ENCODE measurements at places on chromosomes 2 and 18. TPM values are rescaled to one million over a fixed set of nuclear protein-coding genes. Genes with fewer than 3 reads are reported as not detected.

GRCh38 chr2:227370791-227371312 is 8.3 kb downstream of the TM4SF20 start:
- no peak for DNase-seq

DNA sequence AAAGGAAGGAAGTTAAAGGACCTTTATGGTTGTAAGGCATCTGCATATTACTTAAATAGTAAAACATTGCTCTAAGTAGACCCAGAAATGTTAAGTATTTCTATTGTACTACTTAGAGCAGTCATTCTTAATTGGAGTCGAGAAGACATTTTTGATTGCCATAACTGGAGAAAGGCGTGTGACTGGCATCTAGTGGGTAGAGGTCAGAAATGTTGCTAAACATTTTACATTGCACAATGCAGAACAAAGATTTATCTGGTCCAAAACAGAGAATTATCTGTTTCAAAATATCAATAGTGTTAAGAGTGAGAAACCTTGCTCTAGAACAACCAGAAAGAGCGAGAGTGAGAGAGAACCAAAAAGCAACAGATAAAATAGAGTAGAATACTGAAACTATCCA is 23.3 kb upstream of the ROCK1 start:
- no peak for DNase-seq

DNA sequence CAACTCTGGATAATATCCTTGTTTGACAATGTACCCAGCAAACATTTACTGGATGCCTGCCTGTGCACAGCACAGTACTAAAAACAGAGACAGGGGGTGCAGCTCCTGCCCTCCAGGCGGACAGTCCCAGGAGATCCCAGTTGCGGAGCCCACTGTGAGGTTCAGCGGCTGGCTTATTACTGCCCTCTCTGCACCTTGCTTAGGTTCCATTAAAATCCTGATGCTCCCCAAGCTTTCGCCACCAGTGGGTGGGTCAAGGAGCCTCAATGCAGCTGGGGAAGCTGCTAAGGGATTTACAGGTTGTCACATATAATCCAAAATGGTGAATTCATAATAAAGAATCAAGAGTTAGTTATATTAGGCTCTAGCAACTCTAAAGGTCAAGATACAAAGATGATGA is 38.3 kb downstream of the CRACDL start:
- DNase-seq = no peak

GRCh38 chr2:5980450-5981190 is 288.4 kb downstream of the SOX11 start:
- no peak for DNase-seq

- no peak for DNase-seq
Observed at GRCh38 chr2:118830118-118830517, 17.3 kb downstream of the EN1 start.

DNA sequence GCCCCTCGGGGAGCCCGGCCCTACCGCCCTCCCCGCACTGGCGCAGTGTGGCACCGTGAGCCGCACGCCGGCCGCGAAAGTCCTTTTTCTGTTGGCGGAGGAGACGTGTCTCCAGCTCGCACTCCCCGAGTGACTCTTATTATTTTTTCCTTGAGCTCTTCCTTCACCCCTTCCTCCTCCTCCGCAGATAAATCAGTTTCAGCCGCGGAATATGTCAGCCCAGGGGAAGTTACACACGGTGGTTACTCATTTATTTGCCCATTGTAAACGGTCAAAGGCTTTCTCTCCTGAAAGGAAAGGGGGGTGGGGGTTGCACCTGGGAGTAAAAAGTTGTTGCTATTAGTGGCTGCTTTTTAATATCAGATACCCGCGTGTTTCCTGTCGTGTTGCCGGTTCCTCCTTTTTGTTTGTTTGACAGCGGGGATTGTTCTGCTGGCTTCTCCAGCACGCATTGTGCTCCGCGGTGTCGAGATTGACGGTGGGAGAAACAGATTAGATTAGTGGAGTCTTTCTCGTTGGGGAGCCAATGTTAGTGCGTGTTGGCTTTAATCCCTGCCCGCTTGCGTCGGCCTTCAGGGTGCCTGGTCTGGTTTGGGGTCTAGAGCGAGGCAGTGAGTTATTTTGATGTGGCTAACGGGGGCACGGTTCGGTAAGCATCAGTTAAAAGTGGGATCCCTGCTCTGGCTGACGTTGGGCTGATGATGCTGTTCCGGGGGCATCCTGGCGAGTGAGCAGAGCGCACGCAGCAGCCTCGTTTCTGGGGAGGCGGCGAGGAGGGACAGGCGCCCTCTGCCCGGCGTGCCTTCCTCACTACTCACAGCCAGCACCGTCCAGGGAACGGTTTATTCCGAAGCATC is 1.6 kb downstream of the CRIM1 start:
- no peak for DNase-seq

- DNase-seq = no peak
Observed at GRCh38 chr2:119574108-119574815, 30.0 kb downstream of the CFAP221 start.

GRCh38 chr2:226619707-226620106 is 179.9 kb downstream of the IRS1 start:
- DNase-seq = no peak

- DNase-seq = no peak
Observed at GRCh38 chr2:231111987-231112386, 12.9 kb downstream of the HTR2B start.

- no peak for DNase-seq
Observed at GRCh38 chr2:219961947-219962498, 334.6 kb downstream of the SLC4A3 start.

DNA sequence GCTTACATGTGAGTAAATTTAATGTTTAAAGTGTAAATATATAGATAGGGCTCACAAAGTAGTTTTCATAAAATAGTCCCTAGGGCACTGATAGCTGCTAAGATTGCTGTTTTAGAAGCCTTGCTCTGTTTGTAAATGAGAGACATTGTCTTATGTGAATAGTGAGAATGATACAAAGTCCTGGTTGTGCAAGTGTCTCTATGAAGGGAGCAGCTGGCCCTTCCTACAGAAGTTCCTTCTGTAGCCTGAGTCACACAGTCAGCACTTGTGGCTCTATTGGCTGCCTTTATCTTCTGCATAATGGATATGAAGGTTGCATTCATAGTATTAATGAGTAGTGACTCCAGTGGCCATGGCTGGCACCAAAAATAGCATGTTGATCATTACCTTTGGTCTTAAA is 279.7 kb downstream of the OSR1 start:
- DNase-seq = no peak

DNA sequence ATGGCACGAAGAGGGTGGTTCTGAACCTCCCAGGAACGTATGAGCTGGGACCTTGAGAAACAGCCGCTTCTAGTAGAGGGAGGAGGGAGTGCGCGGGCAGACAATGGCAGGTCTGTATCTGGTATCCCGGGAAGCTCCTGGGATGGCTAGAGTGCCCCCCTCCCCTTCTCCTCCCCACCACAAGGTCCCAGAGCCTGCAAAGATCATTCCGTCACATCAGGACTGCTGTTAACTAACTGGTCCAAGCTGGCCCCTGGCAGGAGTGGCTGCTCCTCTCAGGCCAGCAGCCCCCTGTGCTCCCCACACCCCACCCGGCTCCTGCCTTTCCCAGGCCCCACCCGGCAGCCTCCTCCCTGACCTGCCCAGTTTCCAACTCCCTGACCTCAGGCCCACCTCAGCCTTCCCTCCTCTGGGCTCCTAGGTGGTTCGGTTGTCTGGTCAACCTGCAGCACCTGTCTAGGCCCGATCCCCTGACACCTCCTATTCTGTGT is 75.0 kb downstream of the TPO start:
- no peak for DNase-seq

DNA sequence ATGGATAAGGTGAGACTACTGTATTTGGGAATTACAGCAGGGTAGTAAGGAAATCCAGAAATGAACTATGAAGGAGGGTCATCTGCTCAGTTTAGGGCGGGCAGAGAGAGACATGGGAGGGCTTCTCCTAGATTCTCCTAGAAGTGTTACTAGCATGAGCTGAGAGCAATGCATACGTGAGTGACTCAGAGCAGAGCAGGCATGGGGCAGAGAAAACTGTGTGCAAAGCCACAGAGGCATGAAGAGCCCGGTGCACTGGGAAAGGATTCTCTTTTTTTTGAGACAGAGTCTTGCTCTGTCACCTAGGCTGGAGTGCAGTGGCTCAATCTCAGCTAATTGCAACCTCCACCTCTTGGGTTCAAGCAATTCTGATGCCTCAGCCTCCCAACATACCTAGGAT is 116.2 kb downstream of the SOCS6 start:
- DNase-seq = no peak

DNA sequence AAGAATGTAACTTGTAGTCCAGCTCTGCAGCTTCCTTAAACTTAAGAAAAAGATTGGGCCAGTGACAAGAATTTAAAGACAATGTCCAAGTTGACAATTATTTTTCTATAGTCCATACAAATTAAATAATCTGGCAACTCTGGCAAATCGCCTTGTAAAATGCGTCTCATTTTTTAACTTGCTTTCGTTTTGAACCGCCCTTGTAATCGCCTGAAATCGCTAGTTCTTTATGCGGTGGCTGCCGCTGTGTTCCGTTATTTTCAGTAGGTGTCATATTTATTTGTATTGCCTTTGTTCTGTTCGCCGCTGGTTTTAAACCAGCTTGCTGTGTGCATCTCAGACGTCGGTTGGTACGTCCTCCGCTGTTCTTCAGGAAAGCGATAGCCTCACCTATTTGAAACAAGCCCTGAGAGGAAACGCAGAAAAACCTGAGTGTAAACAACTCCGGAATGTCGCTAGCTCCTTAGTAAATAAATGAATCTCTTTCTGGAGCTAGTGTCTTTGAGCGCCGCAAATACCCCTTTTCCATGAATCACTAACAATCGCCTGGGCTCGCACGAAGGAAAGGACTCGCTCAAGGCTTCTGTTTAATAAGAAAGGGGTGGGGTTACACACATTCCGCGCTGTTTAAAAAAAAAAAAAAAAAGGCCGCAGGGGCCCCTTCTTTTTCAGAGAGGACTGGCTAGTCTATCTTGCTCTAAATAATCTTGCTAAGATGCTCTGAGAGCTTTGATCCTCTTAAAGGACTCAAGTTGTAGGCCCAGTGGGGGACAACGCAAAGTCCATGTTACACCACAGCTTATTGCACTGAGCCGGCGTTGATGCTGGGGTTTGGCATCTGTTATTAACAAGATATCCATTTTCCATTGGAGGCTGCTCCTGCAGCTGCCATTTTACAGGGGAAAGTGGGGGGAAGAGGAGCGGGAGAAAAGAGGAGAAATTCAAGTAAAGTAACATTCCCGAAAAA is 3.0 kb downstream of the HOXD8 start:
- DNase-seq = no peak

- DNase-seq = no peak
Observed at GRCh38 chr2:33712674-33713073, 113.6 kb upstream of the FAM98A start.

DNA sequence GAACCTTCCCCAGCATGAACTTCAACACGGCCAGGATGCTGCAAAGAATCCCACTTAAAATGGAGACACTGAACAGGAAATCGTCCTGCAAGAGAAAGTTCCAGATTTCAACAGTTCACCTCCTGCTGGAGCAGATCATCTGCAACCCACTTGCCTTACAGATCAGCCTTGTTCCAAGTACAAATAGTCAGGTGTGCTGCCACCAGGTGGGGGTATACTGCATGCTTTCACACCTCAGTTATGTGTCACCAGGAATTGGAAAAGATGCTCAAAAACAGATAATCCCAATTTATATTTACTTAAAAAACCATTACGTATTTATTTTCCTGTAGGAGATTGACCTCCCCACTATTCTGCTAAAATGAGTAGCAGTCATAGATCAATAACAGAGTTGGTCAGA is 212.3 kb downstream of the MGAT5 start:
- DNase-seq = no peak

DNA sequence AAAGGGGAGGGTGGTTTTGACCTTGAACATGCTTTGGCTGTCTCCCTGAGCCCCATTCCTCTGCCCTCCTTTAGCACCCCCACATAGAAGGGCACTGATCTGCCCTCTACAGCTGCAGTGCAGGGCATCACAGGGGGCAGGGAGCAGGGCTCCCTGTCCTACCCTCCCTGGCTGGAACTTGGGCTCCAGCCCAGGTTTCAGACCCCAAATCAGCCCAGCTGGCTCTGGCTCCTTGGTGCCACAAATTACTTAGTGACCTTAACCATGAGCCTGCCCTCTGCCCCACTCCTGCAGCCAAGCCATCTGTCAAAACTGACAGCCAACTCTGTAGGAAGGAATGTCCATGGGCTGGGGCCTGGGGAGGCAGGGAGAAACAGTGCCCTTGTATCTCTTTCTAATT is 105.6 kb downstream of the MAPK4 start:
- no peak for DNase-seq

DNA sequence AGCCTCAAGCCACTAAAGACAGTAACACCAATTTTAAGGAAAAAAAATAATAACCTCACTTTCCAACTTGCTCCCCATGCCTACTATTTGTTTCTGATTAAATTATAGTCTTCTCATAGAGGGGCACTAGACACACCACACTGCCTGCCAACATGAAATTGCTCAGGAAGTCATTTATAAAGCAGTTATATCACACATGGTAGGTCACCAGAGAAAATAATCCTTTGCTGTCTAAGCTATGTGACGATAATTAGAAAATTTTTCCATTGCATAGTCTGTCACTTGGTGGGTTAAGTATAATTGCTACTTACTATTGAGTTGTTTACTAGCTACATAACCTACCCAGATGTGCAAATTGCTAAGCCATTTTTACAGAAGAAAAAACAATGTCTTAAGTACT is 85.2 kb downstream of the INO80D start:
- no peak for DNase-seq

DNA sequence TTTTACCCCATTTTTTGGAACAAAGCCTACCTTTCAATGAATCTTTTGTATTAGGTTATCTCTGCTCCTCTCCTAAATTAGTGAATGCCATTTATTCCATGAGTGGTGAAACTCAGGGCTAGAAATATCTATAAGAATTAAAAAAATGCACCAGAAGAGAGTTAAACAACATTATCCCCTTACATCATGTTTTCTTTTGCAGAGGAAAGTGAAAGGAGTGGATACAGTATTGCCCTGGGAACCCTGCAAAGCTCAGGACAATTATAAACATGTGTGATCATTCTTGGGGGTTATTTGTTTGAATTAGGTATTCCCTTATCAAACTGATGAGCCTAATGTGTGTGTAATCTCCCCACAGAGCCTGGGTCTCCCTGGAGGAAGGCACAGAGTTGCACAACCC is 559.2 kb downstream of the RNF144A start:
- DNase-seq = no peak

The LAMA3 gene
- 0.07 TPM for total RNA-seq

The TXNDC2 gene
- total RNA-seq = not detected

The DES gene
- not detected for total RNA-seq

The LOXHD1 gene
- total RNA-seq = 1.5 TPM

The TMEM200C gene
- not detected for total RNA-seq

The MAB21L4 gene
- not detected for total RNA-seq

The RIT2 gene
- not detected for total RNA-seq

The CERKL gene
- not detected for total RNA-seq

The FECH gene
- total RNA-seq = 10.8 TPM

The TCF23 gene
- total RNA-seq = not detected
